ENCODE measurements at places on chromosomes 1 and 21.

- DNase-seq: no peak
Measured at GRCh38 chr1:203085528-203086406, at the start of gene MYOG. Gene MYOG (minus strand): TSS chr1:203086012. CDS start chr1:203085961, 51 bp downstream.

DNA sequence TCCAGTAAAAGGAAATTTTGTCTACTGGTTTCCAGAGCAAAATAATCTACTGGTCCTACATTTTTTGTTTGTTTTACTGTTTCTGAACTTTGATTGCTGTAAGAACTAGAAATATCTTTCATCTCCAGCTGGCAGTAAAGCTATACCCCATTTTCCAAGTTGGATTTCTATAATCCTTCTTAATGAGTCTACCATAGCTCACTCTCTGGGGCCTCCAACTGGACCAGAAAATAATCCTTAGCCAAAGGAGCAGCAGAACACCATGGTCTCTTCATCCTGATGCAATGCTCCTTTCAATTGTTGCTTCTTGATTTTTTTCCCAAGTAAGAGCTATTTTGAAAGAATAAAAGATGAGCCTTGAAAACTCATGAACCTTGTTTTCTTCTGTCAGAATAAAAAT is 110.0 kb upstream of the COL11A1 start:
- no peak for DNase-seq

DNA sequence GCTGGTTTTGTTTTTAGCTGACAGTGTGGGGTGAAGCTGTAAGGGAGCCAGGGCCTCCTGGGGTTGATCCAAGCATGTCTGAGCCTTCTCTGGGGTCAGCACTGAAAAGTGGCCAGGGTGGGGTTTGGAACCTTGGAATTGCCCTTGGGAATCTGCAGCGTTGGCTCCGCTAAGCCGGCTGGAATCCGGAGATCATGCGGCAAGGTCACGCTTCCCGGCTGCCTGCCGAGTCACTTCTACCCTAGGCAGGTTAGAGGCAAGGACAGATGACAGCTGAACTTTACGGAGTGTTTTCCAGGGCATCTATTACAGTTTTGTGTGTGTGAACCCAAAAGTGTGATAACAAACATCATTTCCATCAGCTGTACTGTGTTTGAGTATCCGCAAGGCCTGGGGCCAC is 17.1 kb downstream of the ABCG1 start:
- no peak for DNase-seq

DNA sequence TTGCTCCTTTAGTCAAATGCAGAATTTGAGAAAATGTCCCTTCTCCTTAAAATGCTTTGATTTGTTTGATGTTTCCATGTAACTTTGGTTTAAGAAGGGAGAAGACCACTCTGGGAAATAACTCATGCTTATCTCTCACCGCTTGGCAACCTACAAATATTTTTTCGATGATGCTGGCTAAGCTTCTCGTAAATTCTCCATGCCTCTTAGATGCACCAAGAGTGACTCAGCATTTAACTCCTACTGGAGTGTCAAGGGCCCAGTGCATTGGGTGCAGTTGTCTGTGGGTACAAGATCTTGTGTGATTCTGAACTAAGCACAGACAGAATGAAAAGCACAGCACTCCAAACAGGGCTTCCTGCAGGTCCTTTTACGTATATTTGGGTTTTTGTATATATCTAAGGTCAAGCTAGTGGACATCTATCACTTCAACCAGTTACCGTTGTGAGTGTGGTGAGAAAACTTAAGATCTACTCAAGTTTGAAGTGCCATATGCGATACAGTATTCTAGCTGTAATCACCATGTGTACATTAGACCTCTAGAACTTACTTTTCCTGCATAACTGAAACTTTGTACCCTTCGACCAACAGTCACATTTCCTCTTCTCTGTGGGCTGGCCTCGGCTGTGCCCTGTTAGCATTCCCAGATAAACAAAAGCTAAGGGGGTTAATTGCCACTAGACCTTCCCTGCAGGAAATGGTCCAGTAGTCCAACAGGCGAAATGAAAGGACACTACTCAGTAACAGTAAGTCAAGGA is 55.8 kb downstream of the COL18A1 start:
- DNase-seq: peak; percentile 78

DNA sequence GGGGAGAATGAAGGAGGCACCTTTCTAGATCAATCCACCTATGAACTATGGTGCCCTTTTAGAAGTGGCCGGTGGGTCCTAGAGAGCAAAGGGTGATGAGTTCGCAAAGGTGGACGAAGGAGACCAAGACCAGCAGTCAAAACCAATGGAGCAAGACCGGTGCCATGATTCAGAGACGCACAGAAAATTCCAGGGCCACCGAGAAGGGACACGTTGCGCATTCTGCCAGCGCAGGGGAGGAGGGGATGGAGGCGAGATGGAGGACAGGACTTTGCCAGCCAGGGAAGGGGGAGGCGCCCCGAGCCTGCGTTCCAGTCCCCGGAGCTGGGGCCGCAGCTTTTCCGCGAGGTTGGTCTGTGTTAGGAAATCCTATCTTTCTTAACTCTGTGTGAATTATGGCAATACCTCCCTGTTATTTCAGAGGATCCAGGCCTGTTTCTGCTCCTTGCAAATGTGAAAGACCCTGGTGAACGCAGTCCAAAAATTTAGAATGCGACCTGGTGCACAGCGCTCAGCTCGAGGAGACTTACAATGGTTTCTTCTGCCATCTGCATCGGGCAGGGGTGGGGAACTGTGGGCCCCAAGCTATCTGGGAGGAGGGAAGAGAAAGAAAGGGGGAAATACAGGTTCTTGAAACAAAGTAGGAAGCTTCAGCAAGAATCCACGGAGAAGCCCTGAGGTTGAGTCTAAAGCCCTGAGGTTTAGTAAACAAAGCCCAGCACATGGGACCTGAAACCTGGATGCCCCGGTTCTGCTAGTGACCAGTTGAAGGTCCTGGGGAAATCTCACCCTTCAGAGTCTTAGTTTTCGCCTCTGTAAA is 129.4 kb downstream of the MRPS6 start:
- peak; percentile 33 for DNase-seq

DNA sequence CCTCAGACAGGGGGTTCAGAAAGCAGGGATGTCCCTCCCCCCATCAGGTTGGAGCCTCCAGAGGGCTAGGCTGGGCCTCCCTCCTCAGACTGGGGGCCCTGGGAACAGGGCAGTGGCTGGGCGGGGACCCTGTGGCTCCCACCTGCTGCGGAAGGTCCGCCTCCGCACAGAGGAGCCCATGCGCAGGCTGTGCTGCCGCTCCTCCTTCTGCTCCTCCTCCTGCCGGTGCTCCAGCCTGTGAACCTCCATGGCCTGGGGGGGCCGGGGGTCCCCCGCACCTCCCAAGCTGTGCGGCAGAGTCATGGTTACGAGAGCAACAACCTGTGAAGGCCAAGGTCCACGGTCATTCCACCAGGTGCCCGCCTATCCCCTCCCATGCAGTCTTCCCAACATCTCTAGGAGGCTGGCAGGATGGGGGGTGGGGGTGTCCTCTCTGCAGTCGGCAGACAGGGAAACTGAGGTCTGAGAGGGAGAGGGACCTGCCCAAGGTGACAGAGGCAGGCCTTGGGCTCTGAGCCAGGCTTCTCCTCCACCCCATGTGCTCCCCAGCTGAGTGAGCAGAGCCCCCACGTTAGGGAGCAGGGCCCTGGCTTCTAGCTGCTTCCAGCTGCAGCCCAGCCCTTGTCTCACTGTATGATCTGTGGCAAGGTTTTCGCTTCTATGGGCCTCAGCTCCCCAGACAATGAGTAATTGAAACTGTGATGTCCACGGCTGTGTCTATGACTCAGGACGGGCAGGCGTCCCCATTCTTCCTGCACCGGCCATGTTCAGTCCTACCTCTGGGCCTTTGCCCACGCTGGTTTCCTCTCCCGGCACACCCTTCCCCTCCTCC is 3.4 kb downstream of the MYOM3 start:
- peak; percentile 84 for DNase-seq

GRCh38 chr1:101284021-101284420 is 47.2 kb downstream of the S1PR1 start:
- no peak for DNase-seq

DNA sequence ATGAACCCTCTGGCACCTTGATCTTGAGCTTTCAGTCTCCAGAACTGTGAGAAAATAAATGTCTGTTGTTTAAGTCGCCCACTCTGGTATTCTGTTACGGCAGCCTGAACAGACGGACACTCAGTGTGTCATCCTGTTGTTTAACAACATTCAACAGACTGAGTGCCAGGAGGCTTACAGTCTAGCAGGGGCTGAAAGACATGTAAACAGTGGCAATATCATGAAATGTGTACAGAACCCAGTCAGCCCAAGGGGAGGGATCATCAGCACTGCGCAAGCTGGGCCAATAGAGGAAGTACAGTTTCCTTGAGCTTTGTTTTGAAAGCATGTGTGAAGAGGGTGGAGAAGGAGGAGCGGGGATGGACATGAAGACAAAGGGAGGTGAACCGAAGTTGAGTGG is 13.6 kb downstream of the DIP2A start:
- no peak for DNase-seq

GRCh38 chr1:59750328-59751003 is 64.3 kb upstream of the HOOK1 start:
- DNase-seq: peak; percentile 86

GRCh38 chr1:27301052-27301422 is 20.9 kb upstream of the TMEM222 start:
- DNase-seq: no peak

DNA sequence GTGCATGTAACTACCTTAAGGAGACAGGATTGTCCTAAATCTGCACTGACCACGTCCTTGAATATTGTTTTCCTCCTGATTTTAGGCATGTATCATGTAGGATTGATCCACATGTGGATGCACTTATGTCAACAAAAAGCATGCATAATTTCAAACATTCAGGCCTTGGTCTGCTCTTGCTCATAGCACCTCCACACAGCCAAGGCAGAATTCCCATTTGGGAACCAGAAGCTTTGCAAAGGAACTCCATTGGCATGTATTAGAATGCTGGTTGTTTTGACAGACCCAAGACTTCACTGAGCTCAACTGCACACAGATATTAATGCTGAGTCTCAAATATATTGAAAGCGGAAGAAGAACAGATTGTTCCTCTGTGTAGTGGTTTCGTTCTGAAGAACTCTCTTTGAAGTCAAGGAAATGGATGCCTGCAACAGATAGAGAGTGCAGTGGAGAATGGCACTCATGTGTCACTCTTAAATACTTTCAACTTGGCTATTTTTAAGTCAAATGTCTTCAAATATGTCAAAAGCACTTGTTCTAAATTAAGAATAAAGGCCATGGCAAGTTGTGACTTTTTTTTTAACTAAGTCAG is 387.6 kb downstream of the LTN1 start:
- DNase-seq: no peak

GRCh38 chr1:77487631-77488030 is 194.8 kb downstream of the ZZZ3 start:
- DNase-seq: no peak
